Mesothelial cell of epicardium (in vitro differentiated cells): ENCODE measurements at places on chromosomes 7 and 10.

- no peak for DNase-seq
Observed at GRCh38 chr7:122416336-122416735, 111.8 kb upstream of the FEZF1 start.

- no peak for DNase-seq
Observed at GRCh38 chr7:93861325-93861949, 29.1 kb downstream of the TFPI2 start.

GRCh38 chr10:6929148-6929830 is 349.2 kb upstream of the PRKCQ start:
- DNase-seq = no peak

DNA sequence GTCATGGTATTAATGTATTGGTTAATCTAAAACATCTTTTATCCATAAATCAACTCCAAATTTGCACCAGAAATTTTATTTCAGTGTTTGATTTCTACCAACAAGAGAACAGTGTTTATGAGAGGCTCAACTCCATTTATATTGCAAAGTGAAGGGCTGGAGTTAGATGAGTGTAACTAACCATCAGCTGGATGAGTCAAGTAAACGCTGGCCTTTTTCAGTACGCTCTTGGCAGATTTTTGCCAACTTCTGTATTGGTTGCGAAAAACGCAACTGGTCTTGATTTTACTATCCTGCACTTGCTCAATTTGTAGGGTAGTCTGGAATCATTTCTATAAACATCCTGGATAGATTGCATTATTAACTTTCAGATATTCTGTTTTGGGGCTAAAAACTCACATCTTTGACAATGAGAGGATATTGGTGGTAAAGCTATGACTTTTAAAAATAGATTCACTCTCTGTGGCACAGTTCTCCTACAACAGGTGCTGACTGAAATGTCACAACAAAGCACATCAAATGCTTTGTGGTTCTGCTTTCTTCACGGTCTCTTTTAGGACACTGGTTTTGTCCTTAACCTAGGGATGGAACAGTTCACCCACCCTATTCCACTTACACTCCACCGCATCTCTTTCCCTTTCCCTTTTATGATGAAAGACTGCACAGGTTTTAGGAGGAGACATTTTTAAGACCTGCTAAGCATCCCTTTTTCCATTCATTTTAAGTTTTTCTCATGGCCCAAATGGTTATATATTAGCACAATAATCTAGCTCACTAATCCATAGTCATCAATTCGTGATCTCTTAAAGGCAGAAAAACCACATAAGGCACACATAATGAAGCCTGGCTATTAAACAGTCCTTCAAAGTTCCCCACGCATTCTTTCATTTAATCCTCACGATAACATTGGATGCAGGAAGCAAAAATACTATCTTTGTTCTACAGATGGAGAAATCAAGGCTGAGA is 12.8 kb downstream of the CACNA2D1 start:
- no peak for DNase-seq

- no peak for DNase-seq
Observed at GRCh38 chr7:136741941-136742340, 126.5 kb upstream of the CHRM2 start.
